ENCODE measurements at places on chromosomes 13 and 19.

DNA sequence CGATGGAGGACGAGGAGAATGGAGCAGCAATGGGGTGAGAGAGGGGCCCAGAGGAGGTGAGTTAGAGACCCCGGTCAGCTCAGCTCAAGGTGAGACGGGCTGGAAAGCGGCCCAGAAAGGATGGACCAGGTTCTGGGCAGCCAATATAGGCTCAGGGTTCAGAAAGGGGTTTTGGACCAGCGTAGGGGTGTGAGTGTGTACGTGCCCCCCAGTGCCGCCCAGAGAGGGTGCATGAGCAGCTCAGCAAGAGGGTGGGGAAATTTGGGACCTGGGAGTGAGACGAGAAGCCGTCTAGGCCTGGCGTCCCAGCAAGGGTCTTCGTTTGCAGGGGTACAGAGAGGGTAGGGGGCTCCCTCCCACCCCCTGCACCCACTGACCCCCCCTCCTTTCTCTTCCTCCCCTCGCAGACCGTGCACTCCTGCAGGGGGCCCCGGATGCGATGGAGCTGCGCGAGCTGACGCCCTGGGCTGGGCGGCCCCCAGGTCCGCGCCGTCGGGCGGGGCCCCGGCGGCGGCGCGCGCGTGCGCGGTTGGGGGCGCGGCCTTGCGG lies 12.1 kb downstream of the FUT6 start:
- DNase-seq: no peak

GRCh38 chr13:46389457-46390451 lies 2.7 kb upstream of the RUBCNL start:
- DNase-seq: no peak

- no peak for DNase-seq
Observed at GRCh38 chr13:99983499-99984401, 2.2 kb downstream of the ZIC2 start.

- DNase-seq: no peak
Observed at GRCh38 chr19:55526216-55527196, 10.4 kb downstream of the SBK2 start.

GRCh38 chr13:94829185-94829836 lies 117.0 kb upstream of the SOX21 start:
- DNase-seq: no peak

DNA sequence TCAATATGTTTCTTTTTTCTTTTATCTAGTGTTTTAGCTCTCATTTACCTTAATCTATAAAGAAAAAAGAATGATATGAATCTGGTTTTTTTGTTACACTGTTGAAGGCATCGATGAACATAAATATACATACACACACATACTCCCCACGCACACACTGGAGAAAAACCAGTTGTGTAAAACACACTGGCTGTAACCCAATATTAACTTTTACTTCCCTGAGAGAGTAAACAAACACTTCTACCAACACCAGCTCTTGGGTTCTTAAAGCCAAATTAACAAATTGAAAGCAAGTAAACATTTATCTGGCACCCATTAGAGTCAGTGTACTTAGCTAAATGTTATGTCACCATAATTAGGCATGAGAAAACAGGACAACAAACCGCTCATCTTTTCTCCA lies 145.7 kb downstream of the ABCC4 start:
- DNase-seq: no peak
